ENCODE measurements at places on chromosomes 11 and 22.

DNA sequence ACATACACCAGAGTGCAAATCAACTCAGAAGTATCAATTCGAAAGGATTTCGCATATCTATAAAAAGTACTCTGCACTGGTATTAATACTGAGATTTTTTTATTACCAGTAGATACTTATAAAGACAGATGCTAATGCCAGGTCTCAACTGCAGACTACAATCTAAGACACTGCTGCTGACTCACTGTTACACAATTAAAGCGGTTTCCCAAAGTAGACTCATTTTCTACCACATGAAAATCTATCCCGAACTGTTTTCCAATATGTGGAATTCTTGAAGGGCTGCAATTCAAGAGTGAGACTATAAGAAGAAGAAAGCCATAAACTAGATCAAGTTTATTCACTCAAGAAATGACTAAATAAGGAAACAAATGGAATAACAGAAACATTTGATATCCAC, 57.2 kb upstream of the ARHGAP32 start:
- DNase-seq: no peak

- DNase-seq: no peak
Measured at GRCh38 chr11:123173856-123174186, 21.2 kb downstream of the CLMP start.

- no peak for DNase-seq
Measured at GRCh38 chr11:133243832-133244231, 288.5 kb downstream of the OPCML start.

GRCh38 chr11:34278693-34279297, 79.0 kb downstream of the ABTB2 start:
- no peak for DNase-seq

DNA sequence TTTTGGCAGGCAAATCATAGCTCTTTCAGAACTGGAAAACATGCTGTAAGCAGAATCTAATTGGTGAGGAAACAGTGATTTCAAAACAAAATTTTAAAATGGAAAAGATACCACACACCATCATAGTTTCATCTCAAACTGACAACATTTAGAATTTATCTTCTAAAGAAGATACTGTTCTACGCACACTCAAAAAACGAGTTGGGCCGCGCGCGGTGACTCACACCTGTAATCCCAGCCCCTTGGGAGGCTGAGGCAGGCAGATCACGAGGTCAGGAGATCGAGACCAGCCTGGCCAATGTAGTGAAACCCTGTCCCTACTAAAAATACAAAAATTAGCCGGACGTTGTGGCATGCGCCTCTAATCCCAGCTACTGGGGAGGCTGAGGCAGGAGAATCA, 44.2 kb upstream of the ADSL start:
- no peak for DNase-seq

DNA sequence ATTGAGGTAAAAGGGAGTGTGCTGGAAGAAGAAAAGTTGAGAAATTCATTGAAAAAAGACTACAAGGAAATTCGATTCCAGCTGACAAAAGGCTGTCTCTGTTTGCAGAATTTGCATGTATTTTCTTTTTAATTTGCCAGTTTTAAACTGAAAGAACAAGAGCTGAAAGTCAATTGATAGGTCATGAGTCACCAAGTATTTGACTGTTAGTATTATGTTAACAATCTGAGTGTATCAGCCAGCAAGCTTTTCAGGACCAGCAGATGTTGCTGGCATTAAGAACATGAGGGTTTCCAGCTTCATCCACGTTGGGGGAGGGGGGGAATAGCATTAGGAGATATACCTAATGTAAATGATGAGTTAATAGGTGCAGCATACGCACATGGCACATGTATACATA, 726.7 kb downstream of the METTL15 start:
- no peak for DNase-seq

DNA sequence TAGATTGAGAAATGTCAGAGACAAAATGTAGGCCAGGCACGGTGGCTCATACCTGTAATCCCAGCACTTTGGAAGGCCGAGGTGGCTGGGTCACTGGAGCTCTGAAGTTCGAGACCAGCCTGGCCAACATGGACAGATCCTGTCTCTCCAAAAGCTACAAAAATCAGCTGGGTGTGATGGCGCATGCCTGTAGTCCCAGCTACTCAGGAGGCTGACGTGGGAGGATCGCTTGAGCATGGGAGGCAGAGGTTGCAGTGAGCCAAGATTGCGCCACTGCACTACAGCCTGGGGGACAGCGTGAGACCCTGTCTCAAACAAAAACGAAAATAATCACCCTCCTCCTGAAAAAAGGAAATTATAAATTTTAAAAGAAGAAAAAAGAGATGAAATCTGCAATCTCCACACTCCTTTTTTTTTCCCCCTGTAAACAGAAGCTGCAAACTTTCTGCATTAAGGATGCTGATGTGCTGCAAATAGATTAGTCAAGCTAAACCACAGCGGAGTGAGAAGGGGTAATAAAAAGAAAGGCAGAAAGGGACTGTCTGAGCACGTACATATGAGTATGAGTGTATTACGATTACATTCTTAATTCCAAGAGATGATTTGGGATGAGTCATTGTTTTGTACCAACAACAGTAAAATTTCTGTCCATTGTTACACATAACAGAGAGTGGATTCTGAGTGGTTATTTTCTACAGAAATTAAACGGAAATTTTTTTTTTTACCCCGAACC, 87.3 kb downstream of the SIK3 start:
- DNase-seq: no peak

- DNase-seq: no peak
Measured at GRCh38 chr11:30395751-30396150, 72.8 kb downstream of the ARL14EP start.

DNA sequence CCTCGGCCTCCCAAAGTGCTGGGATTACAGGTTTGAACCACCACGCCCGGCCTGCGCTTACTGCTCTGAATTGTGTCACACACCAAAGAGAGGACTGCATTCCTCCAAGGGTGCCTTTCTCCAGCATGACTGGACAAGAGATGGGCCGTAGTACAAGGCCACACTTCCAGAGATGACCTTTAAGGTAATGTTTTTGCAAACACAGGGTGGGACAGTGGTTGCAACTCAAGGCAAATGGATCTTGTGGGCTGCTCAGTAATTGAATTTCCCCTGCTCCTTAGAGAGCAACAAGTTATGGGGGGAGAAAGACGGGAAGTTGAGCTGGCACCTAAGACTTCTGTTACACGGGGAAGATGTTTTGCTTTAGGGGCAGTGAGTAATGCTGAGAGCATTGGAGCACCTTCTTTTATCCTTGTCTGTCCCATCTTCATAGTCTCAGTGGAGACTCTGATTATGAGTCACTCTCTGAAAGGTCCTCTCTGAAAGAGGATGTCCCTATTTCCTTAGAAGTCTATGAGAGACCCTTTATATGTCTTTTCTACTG, 66.3 kb downstream of the C11orf91 start:
- no peak for DNase-seq

GRCh38 chr11:102459393-102459792, 6.8 kb upstream of the TMEM123 start:
- DNase-seq: no peak

- no peak for DNase-seq
Measured at GRCh38 chr11:47175746-47176327, 842 bp downstream of the ARFGAP2 start.

GRCh38 chr11:73969991-73970800, 12.4 kb downstream of the UCP2 start:
- no peak for DNase-seq

GRCh38 chr22:22484023-22484422, 24.5 kb downstream of the ZNF280B start:
- no peak for DNase-seq

DNA sequence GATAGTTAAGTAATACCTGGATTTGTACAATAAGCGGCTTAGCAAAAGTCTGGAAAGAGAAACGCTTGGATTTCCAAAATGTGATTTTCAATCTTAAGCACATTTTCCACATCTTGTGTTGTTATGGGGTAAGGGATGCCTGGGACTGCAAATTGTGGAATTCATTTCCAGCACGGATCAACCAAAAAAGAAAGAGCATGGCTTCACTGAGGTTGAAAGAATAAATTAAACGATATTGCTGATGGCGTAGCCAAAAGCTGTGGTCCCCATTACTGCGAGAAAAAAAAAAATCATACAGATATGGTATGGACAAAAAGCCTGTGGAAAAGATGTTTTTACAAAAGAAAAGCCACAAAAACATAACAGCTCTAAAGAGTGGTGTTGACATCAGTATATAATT, 26.0 kb upstream of the ALX4 start:
- DNase-seq: no peak

DNA sequence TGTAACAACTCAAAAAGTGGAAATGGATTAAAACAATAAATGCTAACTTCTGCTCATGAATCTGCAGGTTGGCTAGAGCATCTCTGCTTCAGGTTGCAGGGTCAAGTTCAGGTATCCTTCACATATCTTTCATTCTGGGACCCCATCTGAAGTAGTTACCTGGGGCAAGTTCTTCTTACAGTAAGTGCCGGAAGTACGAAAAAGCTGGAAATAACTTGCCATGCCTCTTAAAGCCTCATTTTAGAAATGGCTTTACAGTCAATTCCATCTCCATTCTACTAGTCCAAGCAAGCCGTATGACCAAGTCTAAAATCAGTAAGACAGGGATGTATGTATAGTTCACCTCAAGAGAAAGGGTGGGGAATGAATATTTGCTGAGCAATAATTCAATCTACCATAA, 93.7 kb downstream of the FCHSD2 start:
- DNase-seq: no peak
